M059J (cell line): ENCODE measurements at places on chromosomes 3 and 15. TPM values are rescaled to one million over a fixed set of nuclear protein-coding genes. Genes with fewer than 3 reads are reported as not detected.

Gene SMCO1
- 0.05 TPM in 1 of 2 replicates, not detected in the other for total RNA-seq

Gene PYDC2
- not detected in 2 replicates for total RNA-seq

Gene MSL2
- total RNA-seq = 17.5 and 19.2 TPM in 2 replicates

Gene ARMC8
- 47.9 and 53.1 TPM in 2 replicates for total RNA-seq

Gene FBXW12
- not detected in 2 replicates for total RNA-seq

Gene MORC1
- total RNA-seq = 0.02 TPM in 1 of 2 replicates, not detected in the other

Gene IGSF10
- total RNA-seq = 4.3 and 5.1 TPM in 2 replicates

Gene GOLGA6A
- not detected in 2 replicates for total RNA-seq

Gene TMCO5A
- not detected in 2 replicates for total RNA-seq

Gene EMC7
- total RNA-seq = 59.4 and 60.2 TPM in 2 replicates

Gene PPP1R14D
- total RNA-seq = not detected in 2 replicates

Gene GHSR
- not detected in 2 replicates for total RNA-seq

Gene BSN
- total RNA-seq = 0.07 and 0.27 TPM in 2 replicates

Gene C3orf22
- total RNA-seq = not detected in 2 replicates

Gene MINDY4B
- not detected in 2 replicates for total RNA-seq

Gene PLA2G4F
- total RNA-seq = not detected in 2 replicates

Gene PYGO1
- 4.8 and 5.4 TPM in 2 replicates for total RNA-seq

Gene ADGRG7
- total RNA-seq = not detected in 2 replicates

Gene RGMA
- total RNA-seq = not detected in 2 replicates

Gene LEKR1
- 0.94 and 1.6 TPM in 2 replicates for total RNA-seq

Gene GPR62
- 0.02 TPM in 1 of 2 replicates, not detected in the other for total RNA-seq

Gene DLEC1
- total RNA-seq = 0.02 TPM in 1 of 2 replicates, not detected in the other

Gene LRTM1
- not detected in 2 replicates for total RNA-seq

Gene TSEN2
- total RNA-seq = 4.6 and 9.0 TPM in 2 replicates

Gene PLSCR5
- not detected in 2 replicates for total RNA-seq

Gene PP2D1
- not detected in 2 replicates for total RNA-seq

Gene MEIS2
- 27.7 and 32.9 TPM in 2 replicates for total RNA-seq

Gene LRRC31
- not detected in 2 replicates for total RNA-seq

Gene MME
- total RNA-seq = 45.1 and 51.7 TPM in 2 replicates

Gene ATP13A5
- total RNA-seq = not detected in 2 replicates

Gene COL6A6
- total RNA-seq = not detected in 2 replicates

Gene MGLL
- 11.9 and 17.0 TPM in 2 replicates for total RNA-seq

Gene CISH
- 0.81 and 0.99 TPM in 2 replicates for total RNA-seq

Gene COL8A1
- total RNA-seq = 225 and 349 TPM in 2 replicates

Gene IMPG2
- total RNA-seq = under 0.01 TPM in 2 replicates

Gene ITIH4
- total RNA-seq = 0.02 TPM in 1 of 2 replicates, not detected in the other

Gene MKRN3
- total RNA-seq = 9.3 and 13.7 TPM in 2 replicates

Gene EPHB1
- total RNA-seq = 0.22 and 1.0 TPM in 2 replicates

Gene LSAMP
- 0.02 and 0.25 TPM in 2 replicates for total RNA-seq

Gene MEF2A
- total RNA-seq = 16.4 and 21.0 TPM in 2 replicates

Gene COMMD2
- 31.3 and 64.5 TPM in 2 replicates for total RNA-seq

Gene NIT2
- 36.0 and 48.4 TPM in 2 replicates for total RNA-seq

Gene CACNA1D
- not detected in 2 replicates for total RNA-seq

Gene PIGZ
- 1.7 and 1.9 TPM in 2 replicates for total RNA-seq

Gene HYAL1
- total RNA-seq = not detected in 2 replicates

Gene NUP210
- 3.5 and 8.5 TPM in 2 replicates for total RNA-seq

Gene RARB
- 37.1 and 40.2 TPM in 2 replicates for total RNA-seq

Gene PLA2G4D
- 0.10 and 0.52 TPM in 2 replicates for total RNA-seq

Gene LMAN1L
- total RNA-seq = not detected in 2 replicates

Gene ARRDC4
- 9.9 and 13.9 TPM in 2 replicates for total RNA-seq

Gene SLC38A3
- 0.89 and 0.96 TPM in 2 replicates for total RNA-seq

Gene SLC6A1
- total RNA-seq = not detected in 2 replicates

Gene FOXB1
- not detected in 2 replicates for total RNA-seq

Gene NUDT16
- total RNA-seq = 7.3 and 12.3 TPM in 2 replicates

Gene LRRIQ4
- not detected in 2 replicates for total RNA-seq

Gene SAMD7
- total RNA-seq = not detected in 2 replicates

Gene THSD4
- total RNA-seq = 5.3 and 9.9 TPM in 2 replicates
